ENCODE measurements at places on chromosomes 5 and 9.

DNA sequence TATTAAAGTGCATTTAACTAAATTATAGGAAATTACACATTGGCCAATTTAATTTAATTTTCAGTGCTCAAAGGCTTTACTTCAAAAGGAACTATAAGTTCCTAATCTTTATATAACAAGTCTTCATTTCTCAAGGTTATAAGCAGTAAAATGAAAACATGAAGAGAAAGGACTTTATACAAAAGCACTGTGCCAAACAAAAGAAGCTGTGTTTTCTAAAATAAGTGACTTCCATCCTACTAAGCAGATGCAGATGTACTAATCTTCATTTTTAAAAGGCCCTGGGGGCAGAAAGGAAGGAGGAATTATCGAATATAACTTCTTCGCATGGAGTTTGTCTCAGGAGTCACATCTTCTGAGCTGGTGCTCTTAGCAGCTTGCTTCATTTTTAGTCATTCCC, 81.4 kb downstream of the SHC3 start:
- DNase-seq: no peak

DNA sequence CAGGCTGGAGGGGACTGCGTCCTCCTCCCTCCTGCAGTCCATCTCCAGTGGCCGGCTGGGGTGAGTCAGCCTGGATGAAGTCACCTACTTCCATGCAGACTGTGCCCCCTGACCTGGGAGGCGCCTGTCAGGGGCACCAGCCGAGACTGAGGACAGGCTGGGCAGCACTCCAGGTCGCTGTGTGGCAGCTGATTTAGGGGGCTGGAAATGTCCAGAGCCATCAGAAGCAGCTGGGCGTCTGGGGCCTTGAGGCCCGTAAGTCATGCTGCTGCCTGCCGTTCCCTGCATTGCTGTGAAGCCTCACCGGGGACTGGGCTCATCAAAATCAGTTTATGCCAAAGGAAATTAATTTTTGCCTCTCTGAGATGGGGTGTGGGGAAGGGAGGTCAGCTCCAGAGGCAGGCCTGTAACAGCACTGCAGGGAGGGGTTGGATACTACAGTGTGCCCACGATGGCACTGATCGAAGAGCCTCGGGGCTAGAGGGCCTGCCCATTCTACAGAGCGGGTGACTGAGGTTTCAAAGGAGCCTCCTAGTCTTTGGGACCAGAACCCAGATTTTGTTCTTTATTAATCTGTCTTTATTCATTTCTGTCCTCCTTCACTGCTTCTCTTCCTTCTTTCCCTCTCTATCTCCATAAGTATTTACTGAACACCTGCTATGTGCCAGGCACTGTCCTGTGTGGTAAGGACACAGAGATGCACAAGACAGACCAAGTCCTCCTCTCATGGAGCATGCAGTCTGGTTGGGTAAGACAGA, 70.4 kb upstream of the PSD2 start:
- DNase-seq: peak; percentile 74

DNA sequence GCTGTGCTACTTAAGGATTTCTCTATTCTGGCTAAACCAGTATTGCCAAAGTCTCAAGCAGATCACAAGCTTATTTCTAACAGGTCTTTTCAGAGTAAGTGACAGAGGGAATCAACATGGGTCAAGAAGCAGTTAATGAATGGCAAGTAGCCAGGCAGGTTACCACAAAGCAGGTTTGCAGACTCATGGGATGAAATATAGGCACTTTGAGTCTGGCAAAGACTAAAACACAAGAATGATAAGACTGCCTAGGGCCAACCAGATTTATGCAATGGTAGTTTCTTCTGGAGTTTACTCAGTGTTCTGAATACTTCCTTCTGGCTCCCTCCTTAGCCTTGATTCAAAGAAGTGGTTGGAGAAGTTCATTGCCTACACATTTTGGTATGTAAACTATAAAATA, 3.6 kb downstream of the HMGCS1 start:
- no peak for DNase-seq

DNA sequence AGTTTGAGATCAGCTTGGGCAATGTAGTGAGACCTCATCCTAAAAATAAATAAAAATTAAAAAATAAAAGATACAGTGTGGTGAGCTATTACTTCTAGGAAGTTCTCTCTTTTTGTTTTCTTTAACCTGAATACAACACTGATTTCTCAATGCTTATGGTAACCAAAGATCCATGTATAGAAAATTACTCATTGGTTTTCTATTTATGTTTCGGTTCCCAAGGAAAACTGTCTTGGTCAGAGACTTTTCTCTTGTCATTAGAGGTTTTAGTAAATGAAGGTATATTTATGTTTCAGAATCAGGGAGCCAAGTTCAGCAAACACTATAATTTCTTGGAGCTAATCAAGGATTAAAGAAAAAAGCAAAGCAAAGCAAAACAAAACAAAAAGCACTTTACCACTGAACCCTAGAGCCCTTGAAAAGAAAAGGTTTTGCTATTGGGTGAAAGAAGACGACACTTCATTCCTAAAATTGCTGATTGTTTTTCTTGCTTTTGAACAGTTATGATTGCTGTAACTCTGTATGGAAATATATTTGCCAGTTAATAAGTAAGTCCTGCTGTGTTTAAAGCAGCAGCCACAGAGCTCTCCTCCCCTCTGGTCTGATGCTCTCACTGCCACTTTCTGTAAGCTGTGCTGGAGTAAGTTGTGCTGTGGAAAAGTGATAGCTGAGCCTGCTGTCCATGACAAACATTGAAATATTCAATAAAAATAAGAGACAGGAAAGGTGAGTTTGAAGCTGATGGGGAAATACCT, 298.2 kb downstream of the CD180 start:
- no peak for DNase-seq

DNA sequence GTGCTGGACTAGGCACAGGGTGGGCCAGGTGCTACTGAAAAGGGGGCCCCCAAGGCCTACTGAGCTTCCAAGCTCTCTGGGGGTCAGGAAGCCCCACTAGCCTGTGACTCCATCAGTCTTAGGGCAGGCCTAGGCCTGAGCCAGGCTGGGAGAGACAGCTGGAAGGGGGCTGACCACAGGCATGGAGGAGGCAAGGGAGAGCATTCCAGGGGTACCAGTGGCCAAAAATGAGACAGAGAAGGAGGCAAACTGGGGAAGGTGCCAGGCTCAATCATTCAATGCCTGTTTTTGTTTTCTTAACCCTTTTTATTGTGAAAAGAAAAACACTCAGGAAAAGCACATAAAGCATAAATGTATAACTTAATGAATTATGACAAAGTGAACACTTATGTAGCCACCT, 26.2 kb upstream of the TCF7 start:
- DNase-seq: no peak

- no peak for DNase-seq
Observed at GRCh38 chr9:12838546-12838945, 63.7 kb downstream of the LURAP1L start.

DNA sequence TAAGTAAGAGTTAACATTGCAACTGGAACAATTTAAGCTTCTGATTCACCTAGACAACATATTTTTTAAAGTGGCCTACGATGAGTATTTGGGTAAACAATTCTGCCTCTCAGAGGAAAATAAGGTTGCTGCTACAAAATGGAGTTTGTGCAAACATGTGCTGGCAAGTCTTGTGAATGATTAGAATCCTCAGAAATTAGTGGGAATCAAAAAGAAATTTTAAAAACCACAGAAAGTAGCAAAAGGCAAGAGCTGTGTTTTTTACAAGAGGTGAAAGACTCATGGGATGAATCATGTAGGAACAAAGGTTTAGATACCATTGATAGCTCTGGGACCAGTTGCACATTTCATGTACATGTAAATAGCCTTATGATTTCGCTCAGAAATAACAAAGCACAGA, 561.6 kb downstream of the TAF11L14 start:
- no peak for DNase-seq

DNA sequence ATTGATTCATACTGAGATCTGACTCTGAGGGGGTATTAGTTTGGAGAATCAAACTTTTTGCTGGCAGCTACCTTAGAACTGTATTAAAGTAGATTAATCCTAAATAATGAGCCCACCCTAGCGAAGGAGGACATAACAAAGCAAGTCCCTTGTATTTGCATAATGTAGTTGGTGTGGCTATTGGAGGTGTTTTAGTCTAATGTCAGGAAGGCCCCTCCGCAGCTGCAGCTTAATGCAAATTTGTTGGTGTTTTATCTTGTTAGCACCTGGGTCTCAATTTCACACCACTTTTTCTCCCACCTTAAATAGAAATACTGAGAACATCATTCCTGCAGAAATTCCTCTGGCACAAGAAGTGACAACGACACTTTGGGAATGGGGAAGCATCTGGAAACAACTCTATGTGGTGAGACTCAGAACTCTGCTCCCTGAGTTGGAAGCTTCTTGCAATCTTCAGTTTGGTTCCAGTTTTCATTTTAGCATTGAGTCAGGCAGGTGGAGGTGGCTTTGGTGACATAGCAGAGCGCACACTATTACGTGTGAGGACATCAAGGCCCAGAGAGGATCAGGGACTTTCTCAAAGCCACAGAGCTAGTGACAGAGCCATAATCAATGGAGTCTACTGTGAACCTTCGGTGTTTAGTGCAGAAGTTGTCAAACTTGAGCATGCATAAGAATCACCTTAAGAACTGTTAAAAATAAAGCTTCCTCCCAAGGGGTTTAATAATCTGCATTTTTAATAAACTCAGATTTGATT, 33.9 kb downstream of the DOCK2 start:
- DNase-seq: no peak

DNA sequence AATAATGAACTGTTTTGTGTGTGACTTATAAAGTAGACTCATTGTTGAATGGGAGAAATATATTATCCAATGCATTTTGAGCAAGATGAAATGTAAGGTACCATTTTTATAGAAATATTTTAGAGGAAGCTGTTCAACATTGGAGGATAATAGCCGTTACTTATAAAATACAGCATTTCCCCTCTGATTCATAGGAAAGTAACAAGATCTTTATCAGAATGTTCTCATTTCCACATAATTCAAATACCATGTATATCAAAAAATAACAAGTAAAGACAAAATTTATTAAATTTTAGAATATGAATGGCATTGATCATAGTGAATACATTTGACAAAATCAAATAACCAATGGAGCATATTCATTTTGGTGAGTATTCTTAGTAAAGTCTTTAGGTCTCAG, 346.7 kb upstream of the PTGER4 start:
- DNase-seq: no peak

- DNase-seq: no peak
Observed at GRCh38 chr5:81848362-81848880, 97.5 kb upstream of the SSBP2 start.

DNA sequence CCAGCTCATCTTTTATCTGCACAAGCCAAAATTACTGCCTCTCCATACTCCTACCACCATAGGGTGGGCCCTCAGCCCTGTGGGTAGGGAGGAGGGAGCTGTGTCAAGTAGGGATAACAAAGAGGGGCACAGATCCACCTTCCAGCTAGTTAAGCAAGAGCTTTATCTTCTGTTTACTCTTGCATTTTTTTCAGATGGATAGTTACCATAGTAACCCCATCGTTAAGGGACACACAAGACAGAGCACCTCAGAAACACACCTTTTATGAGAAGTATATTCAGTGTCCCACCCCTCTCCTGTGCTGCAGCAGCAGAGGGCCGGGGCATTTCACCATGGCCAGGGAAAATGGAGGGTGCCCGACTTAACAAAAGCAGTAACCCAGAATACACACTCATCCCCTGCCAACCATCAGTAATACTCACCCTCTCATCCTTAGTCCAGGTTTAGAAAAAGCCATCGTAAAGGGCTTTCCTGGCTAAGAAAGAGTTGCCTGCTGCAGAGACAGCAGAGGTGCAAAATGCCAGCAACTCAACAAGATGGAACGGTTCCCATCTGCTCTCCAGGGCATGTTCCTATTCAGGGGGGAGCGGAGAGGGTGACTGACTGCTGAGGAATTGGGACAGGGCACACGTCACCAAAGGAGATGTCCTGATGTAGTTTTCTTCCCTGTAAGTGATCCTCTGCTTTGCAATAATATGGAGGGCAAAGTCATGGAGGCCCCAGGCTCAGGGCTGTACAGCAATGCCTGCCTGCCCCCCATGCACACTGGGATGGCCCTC, 25.1 kb downstream of the MACROH2A1 start:
- no peak for DNase-seq

DNA sequence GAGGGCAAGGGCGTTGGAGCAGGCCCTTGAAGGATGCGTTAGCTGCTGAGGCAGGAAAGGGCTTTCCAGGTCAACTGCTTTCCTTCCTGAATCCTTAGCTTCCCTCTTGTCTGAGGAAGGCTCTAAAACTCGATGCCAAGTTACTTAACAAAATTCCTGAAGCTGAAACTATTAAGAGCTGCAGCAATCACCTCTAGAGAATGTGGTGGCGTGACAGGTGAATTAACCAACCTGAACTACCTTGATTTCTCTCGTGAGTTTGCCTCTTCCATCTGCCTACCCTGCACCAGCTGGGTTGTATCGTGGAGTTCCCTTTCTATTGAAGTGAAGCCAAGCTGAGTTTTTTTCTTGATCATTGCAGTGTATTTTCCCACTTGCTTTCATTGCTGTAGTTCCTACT, 96.1 kb downstream of the PDE8B start:
- DNase-seq: no peak

DNA sequence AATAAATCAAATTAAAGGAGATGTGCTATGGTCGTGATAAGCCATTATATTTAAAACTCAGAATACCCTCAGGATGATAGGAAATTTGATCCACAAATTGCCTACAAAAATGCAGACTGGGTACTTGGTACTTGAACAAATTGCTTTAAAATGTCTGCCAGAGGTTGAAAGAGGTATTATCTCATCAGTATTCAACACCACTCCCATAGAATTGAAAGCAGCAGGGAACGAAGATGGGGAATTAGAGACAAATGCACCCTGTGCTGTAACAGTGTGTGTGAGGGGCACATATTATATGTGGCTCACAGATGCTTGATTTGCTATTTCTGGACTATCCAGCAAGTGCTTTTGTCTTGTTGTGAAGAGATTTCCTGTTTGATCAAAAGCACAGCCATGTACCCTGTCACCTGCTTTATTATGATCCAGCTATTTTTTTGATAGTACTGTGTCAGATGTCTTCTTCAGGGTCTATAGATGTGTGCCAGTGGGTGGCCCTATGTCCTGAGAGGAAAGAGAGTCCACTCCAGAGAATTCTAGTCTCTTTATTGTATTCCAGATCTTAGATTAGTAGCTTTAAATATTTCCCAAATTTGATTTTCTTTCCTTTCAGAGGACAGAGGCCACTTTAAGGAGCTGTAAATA, 120.1 kb downstream of the XRCC4 start:
- DNase-seq: no peak

GRCh38 chr5:10632110-10632761, 68.4 kb downstream of the ANKRD33B start:
- DNase-seq: no peak

GRCh38 chr9:131884222-131884621, 144.3 kb upstream of the RAPGEF1 start:
- no peak for DNase-seq

DNA sequence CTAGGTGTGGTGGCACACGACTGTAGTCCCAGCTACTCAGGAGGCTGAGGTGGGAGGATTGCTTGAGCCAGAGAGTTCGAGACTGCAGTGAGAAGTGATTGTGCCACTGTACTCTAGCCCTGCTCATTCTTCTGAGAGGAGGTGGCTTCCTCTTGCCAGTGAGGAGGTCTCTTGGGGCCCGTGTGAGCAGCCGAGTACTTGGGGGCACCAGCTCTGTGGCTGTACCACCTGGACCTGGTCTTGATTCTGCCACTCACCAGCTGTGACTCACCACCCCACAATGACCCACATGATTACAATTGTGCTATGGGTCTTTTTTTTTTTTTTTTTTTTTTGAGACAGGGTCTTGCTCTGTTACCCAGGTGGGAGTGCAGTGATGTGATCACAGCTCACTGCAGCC, 18.0 kb upstream of the CRB2 start:
- DNase-seq: no peak
